Activated naive CD4-positive, alpha-beta T cell treated with anti-CD3 and anti-CD28 coated beads, Interleukin-2, amount 50 U/mL, for 16 hours (primary cell): ENCODE measurements at places on chromosomes 3 and 15.

DNA sequence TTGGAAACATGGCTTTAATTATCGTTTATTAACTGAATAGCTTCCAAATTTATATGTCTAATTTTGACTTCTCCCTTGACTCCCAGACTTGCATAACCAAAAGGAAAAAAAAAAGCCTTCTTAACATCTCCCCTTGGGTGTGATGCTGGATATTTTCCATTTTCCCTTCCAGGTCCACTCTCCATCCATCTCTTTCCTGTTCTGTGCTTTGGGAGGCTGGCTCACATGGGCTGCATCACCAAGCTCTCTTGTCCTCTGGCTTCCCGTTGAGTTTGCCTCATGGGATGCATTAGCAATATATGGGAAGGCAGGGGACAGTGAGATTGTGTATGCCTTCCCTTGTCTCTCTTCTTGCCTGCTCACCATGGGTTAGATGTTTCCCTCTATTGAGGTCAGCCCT lies 77.8 kb upstream of the FAM98B start:
- no peak for DNase-seq

DNA sequence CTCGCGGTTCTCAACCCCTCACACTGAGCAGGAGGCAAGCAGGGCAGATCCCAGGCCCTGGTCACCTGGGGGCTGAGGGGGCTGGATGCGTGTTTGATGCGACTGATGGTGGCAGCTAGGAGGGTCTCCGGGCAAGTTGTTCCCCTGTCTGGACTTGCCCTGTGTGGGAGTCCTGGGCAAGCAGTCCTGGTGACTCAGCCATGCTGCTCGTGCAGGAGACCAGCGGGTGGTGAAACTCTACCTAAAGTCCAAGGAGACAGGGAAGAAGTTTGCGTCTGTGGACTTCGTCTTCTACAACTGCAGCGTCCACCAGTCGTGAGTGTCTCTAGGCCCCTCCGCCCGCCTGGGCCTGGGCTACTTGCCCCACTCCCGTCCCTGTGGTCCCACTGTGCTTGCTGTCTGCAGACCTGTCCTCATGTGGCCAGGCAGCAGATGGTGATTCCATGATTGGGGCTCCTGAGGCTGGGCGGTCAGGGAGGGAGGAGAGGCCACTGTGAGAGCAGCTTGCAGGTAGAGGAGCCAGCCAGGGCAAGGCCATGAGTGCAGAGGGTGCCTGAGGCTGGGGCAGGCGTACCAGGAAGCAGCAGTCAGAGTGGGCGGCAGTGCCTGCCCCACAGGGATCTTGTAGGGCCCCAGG lies 23.1 kb downstream of the PLXNA1 start:
- DNase-seq: no peak

GRCh38 chr15:69499521-69500211 lies 47.0 kb downstream of the RPLP1 start:
- DNase-seq: no peak

DNA sequence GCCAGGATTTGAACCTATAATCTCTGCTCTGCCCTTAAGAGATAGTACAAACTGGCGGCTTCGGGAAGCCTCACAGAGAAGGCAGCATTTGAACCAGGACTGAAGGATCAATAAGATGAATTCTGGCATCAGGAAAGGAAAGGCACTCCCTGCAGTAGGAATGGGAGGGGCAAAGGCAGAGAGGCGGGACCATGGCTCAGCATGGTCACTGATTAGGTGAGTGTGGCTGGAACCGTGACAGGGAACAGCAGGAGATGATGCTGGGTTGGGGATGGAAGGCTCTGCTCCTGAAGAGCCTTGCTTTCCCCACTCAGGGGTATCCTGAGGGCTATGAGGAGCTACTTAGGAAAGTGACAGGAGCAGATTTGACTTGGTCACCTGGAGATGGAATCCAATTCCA lies 158.5 kb downstream of the FEZF2 start:
- no peak for DNase-seq

- DNase-seq: no peak
Observed at GRCh38 chr3:195297446-195297845, 26.5 kb upstream of the XXYLT1 start.

DNA sequence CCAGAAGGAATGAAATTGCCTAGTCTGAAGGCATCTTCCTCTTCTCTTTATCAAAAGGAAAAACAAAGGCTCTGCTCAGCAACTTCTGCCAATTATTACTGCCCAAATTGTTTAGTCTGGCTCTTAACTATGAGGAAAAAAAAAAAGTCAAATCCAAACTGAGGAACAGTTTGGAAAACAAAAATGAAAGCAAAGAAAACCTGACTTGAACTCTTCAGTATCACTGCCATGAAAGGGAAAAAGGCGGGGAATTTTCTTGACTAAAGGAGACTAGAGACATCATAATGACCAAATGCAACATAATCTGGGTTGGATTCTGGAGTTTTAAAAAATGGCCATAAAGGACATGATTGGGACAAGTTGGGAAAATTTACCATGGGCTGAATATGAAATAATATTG lies 156.3 kb downstream of the STT3B start:
- no peak for DNase-seq

GRCh38 chr3:87272718-87273341 lies 3.6 kb downstream of the POU1F1 start:
- DNase-seq: no peak

DNA sequence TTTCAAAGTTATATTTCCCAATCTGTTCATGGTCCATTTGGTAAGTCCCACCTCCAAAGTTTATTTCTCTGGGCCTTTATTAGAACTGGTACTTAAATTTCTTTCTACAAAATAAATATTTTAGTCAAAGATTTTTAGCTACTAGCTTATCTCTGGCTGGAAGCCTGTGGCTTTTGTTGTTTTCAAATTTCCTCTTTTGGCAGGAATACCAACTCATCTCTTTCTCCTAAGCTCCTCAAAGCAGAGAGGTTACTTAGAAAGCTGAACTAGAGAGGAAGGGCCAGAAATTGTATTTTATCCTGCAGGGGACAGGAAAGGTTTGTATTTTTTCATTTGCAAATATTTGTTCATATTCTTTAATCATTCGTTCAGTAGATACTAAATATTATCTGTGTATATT lies 227.8 kb downstream of the TBL1XR1 start:
- no peak for DNase-seq

GRCh38 chr3:73868688-73869315 lies 244.1 kb upstream of the PDZRN3 start:
- DNase-seq: no peak

DNA sequence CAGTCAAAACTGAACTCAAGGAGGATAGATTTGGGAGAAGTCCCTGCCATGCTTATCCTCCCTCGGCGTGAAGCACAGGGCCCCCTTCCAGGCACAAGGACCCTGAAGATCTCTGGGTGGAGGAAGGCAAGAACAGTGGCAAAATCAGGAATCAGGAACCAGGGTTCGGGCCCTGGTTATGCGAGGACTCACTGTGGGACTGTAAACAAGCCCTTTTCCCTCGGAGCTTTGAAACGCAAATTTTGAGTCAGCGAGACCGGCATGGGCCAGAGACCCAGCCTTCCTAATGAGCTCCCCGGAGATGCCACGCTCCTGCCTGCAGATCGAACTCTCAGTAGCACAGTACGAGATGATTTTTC lies 70.1 kb downstream of the SLC12A8 start:
- DNase-seq: no peak

- DNase-seq: no peak
Observed at GRCh38 chr3:42042747-42043098, 48.4 kb upstream of the TRAK1 start.

DNA sequence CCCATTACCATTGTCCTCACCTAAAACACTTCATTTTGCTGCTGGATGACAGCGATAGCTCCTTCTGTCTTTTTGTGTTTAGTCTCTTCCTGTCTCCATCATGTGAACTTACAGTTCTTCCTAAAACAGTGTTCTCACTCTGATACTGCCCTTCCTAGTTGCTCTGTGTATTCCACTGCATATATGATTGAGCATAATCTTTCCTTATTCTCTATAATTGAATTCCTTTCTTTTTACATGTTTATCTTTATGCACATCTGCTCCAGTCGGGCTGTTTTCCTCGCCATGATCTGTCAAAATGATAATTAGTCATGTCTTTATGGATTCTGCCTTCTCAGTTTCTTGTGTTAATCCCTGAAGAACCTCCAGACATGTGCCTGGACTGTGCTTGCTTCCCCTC lies 405.1 kb upstream of the SEMA6D start:
- no peak for DNase-seq

- no peak for DNase-seq
Observed at GRCh38 chr3:65714134-65714533, 324.6 kb downstream of the MAGI1 start.

DNA sequence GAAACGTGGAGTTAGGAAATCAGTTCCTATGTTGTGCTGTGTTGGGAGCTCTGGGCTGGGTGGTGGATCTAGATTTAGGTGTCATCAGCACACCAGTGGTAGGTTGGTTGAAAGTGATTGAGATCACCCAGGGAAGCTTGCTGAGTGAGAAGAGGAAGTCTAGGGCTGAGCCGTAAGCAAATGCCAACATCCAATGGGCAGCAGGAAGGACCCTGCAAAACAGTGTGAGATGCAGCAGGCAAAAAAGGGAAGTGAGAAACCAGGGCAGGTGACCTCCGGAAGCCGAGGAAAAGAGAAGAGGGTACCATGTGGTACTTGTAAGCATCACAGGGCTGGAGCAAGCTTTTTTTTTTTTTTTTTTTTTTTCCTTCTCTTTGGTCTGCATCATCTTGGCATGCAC lies 15.9 kb upstream of the COPG1 start:
- DNase-seq: no peak

- no peak for DNase-seq
Observed at GRCh38 chr3:171428321-171428787, 31.9 kb downstream of the TNIK start.

DNA sequence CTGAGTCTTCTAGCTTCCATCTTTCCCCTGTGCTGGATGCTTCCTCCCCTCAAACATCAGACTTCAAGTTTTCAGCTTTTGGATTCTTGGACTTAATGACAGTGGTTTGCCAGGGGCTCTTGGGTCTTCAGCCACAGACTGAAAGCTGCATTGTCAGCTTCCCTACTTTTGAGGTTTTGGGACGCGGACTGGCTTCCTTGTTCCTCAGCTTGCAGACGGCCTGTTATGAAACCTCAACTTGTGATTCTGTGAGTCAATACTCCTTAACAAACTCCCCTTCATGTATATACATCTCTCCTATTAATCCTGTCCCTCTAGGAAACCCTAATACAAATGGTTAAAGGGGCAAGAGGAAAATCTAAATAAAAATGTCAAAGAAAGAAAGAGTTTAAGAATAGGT lies 100.1 kb downstream of the ABI3BP start:
- no peak for DNase-seq

- DNase-seq: peak; percentile 46
Observed at GRCh38 chr3:111859061-111859973, at the start of gene PHLDB2. TSS of gene PHLDB2 (plus strand) at chr3:111859265. CDS start at chr3:111884078, 24,813 bp downstream.

- no peak for DNase-seq
Observed at GRCh38 chr3:106256249-106256957, 387.6 kb upstream of the CBLB start.

DNA sequence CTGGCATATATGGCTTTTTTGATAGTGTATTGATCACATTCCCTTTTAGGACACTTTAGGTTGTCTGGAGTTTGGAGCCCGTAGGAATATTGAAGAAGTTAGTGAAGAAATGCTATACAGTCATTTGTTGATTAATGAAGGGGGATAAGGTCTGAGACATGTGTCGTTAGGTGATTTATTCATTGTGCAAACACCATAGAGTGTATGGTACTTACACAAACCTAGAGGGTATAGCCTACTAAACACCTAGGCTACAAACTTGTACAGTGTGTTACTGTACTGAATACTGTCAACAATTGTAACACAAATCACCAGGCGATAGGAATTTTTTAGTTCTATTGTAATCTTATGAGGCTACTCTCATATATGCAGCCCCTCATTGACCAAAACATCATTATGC lies 3.3 kb downstream of the TPM1 start:
- DNase-seq: no peak

GRCh38 chr15:67064607-67065530 lies 533 bp upstream of the SMAD3 start:
- DNase-seq: peak; percentile 47

DNA sequence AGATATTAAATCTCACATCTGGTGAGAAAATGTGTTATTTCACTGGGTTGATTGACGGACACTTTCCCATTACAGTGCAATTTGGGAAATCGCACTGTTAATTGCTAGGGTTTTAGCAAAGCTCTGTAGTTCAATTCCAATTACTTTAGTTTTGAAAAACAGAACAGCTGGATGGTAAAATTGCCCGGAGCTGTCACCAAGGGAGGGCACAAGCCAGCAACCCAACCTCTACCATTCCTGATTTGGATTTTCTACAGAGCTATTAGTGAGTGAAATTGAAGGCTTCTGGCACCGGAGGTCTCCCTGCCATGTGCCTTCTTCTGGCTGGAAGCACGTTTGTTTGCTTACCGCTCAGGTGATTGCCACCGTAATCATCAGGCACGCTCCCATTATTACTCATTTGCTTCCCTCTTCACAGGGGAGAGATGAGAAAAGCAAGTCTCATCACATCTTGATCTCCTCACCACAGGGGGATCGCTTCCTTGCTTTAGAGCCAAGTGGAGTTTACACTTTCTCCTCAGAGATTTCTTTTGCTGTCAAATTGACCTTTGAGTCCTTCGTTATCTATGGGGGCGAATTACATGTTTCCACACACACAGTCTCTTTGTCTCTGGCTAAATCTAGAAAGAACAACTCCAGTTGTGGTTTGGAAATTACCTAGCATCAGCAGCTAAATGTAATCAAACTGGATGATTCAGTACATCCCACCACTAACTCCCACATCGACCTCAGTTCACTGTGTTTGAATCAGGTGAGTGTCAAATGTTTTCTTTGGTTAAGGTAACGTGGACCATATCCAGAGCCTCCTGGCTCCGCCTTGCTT lies 421.7 kb upstream of the GOLIM4 start:
- no peak for DNase-seq

- no peak for DNase-seq
Observed at GRCh38 chr15:99335508-99335907, 84.2 kb downstream of the LRRC28 start.

DNA sequence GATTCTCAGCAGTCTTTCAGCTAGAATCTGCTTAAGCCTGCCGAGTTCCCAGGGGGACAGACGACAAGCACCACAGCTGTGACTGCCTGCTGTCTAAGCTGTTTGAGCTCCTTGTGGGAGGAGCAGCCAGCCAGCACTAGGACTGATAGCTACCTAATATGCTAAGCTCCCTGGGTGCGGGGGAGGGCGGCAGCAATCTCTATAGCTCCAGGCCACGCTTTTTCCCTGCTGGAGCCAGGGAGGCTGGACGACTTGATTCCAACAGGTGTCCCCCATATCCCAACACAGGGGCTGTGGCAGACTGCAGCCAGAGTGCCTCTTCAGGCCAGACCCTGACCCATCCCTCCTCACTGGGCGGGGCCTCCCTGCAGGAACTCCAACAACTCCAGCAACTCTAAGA lies 134.1 kb upstream of the ARPP21 start:
- DNase-seq: no peak

GRCh38 chr15:100713163-100713867 lies 110.9 kb downstream of the ASB7 start:
- no peak for DNase-seq
